ENCODE measurements at places on chromosomes 2 and 18.

GRCh38 chr2:78967294-78967693 lies 58.2 kb upstream of the REG3G start:
- DNase-seq, result no peak

DNA sequence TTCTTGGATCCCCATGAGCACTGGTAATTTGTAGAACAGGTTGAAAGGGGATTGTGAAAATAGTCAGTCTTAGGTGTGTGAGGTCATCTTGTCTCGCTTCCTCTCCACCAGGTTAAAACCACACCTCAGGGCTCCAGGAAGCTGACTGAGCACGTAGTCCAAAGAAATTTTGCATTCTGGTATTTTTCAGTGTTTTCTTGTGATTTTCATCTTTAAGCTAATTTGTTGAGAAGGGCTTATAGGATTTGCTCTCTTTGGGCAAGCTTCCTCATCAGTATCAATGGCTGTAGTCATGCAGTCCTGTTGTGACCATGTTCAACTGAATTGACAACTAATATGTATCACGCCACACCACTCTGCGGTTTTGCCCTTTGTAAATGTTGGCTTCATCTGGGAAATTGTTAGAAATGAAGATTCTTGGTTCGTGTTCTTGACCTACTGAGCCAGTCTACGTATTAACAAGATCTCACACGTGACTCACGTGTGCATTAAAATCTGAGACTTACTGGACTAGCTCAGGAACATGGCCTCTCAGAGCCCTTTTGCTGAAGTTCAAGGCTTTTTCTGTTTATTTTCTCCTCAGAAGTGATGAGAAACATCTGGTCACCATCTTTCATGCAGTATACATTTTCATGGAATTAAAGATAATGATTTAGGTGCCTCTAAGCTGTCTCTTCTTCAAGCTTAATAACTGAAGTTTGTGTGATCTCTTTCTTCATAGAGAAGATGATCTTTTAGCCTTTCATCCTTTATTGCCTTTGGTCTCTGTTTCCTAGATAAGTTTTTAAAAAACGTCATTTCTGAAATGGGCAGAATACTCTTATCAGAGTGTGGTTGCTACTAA lies 32.8 kb downstream of the FMNL2 start:
- DNase-seq, result no peak

DNA sequence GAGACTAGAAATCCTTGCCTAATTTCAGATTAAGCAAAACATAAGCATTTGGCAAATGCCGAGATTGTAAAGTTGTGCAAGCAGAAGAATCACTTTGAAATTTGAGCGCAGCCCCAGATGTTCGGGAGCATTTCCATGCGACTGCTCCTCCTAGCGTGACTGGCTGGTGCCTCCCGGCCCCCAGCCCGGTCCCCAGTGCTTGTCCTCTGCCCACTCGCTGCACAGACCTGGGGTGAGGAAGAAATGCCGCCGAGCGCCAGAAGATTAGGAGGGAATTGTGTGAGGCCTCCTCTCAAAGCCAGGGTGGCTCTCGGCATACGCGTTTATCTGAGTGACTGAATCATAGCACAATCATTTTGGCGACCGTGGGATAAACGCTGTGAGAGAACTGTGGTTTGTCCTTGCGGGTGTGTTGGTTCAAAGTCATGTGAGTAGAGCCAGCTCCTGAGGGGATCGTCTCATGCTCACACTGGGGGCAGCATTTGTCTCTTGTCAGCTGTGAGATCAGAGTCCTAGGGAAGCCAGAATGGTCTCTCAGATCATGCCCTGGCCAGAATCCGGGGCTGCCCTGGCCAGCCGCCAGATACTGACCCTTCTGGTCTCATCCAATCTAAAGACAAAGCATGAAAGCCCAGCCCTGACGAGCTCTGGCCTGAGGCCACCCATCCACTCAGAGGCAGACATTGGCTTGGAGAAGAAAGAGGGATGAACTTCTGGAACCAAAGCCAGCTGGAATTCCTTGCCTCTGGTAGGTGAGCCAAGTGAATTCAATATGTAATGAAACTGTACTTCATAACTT lies 189.3 kb downstream of the SH3RF3 start:
- peak; percentile 97 for DNase-seq

DNA sequence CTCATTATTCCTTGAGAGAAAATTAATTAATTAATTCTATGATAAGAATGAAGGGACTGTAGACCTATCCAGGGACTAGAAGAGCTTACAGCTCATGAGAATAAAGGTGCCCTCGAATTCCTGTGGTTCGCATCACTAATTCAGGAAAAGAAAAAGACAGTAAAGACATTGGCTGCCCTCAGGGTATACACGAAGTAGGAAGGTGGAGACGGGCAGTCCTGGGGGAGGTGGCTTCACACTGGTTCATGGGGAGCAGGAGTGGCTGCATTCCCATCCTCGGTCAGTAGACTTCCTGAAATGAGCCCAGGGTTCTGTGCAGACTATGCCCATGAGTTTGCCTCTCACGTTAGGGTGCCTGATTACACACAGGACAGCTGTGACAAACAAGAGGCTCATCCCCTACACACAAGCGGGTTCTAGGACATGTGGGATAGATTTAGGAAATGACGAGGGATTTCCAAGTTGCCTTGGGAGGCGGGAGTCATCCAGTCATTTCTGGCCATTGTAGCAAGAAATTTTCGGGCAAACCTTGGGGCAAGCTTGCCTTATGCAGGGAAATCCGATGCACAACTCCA lies 282.2 kb downstream of the CYP26B1 start:
- DNase-seq, result no peak

GRCh38 chr18:2979129-2979528 lies 33.8 kb downstream of the LPIN2 start:
- peak; percentile 89 for DNase-seq

- no peak for DNase-seq
Measured at GRCh38 chr2:231905026-231905425, 21.2 kb downstream of the NPPC start.

GRCh38 chr2:105361102-105361889 lies 24.0 kb downstream of the C2orf49 start:
- no peak for DNase-seq

GRCh38 chr2:207901401-207901800 lies 123.9 kb downstream of the PLEKHM3 start:
- no peak for DNase-seq

- peak; percentile 61 for DNase-seq
Measured at GRCh38 chr2:102159295-102159694, 16.7 kb downstream of the IL1R1 start.

GRCh38 chr2:139949242-139949972 lies 1169.2 kb upstream of the NXPH2 start:
- no peak for DNase-seq

DNA sequence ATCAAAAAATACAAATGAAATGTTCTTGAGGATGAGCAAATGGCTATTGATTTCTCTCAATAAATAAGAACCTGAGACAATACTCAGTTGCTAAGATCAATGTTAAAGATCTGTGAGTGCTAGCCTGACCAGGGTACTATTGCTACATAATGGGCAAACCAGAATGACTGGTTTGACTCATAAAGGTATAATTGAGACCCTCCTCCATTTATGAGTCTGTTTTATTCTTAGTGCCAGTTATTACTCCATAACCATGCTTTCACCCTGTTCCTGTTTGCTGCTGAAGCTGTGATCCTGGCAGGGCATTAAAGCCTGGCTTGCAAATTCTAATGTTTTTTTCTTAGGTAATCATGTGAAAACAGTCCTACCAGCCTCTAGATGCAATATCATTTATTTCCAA lies 56.6 kb upstream of the PPM1B start:
- no peak for DNase-seq

GRCh38 chr18:59839246-59839645 lies 60.5 kb upstream of the PMAIP1 start:
- no peak for DNase-seq

- DNase-seq, result no peak
Measured at GRCh38 chr2:241895427-241895711, 25.8 kb downstream of the RTP5 start.

GRCh38 chr2:149489452-149489851 lies 98.1 kb downstream of the MMADHC start:
- DNase-seq, result no peak

- no peak for DNase-seq
Measured at GRCh38 chr2:113061896-113062770, 3.1 kb downstream of the IL36RN start.

GRCh38 chr2:202566286-202566685 lies 68.5 kb upstream of the FAM117B start:
- peak; percentile 22 for DNase-seq

DNA sequence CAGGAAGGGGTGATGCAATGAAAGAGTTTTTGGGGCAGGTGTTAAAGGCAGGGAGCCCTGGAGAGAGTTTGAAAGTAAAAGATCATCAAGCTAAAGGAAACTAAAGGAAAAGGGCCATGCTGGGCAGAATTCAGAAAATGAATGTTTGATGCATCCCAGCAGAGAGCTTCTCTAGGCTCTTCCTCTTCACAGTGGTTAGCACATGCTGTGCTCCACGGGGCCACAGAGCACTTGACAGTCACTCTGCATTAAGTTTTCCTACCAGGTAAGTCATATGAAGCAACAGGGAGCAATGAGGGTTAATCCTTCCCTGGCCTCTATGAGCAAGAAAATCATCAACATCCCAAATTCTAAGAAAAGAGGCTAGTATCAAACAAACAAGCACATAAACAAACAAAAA lies 895.2 kb downstream of the TRIB2 start:
- DNase-seq, result no peak

GRCh38 chr2:8539743-8540551 lies 141.9 kb upstream of the ID2 start:
- DNase-seq, result no peak

DNA sequence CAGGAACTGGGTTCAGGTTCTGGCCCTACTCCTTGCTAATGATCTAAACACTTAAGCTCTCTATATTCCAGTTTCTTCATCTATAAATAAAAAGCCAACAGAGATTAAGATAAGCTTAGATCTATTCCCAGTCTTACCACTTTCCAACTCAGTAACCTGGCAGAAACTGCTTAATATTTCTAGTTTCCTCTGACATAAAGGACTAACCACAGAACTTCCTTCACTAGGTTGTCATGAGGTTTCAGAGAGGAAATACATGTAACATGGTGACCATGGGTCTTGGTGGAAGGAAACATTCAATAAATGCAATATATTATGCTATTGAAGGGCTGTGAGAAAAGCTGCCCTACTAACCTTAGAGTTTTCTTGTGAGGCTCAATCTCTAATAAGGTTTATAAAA lies 114.4 kb upstream of the PDE1A start:
- DNase-seq, result no peak

- no peak for DNase-seq
Measured at GRCh38 chr2:210623506-210623905, 67.1 kb downstream of the CPS1 start.

- no peak for DNase-seq
Measured at GRCh38 chr18:33369711-33370449, 70.6 kb downstream of the CCDC178 start.

DNA sequence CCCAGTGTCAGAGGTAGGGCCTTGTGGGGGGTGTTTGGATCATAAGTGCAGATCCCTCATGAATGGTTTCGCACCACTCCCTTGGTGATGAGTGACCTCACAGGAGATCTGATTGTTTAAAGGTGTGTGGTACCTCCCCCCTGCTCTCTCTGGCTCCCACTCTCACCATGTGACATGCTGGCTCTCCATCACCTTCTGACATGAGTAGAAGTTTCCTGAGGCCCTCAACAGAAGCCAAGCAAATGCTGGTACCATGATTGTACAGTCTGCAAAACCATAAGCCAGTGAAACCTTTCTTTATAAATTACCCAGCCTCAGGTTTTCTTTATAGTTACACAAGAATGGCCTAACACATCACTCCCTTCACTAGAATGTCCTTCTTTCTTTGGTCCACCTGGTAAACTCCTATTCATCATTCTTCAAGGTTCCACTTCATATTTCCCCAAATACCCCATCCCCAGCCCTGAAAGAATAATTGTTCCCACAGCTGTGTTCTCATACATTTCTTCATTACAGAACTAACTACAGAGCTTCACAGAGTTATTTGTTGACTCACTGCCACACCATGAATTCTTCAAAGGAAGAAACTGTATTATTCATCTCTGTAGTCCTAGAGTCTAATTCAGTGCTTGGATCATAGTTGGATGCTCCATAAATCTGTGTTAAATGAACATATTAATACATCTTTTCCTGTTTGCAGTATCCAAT lies 81.2 kb upstream of the STK17B start:
- DNase-seq, result peak; percentile 76

DNA sequence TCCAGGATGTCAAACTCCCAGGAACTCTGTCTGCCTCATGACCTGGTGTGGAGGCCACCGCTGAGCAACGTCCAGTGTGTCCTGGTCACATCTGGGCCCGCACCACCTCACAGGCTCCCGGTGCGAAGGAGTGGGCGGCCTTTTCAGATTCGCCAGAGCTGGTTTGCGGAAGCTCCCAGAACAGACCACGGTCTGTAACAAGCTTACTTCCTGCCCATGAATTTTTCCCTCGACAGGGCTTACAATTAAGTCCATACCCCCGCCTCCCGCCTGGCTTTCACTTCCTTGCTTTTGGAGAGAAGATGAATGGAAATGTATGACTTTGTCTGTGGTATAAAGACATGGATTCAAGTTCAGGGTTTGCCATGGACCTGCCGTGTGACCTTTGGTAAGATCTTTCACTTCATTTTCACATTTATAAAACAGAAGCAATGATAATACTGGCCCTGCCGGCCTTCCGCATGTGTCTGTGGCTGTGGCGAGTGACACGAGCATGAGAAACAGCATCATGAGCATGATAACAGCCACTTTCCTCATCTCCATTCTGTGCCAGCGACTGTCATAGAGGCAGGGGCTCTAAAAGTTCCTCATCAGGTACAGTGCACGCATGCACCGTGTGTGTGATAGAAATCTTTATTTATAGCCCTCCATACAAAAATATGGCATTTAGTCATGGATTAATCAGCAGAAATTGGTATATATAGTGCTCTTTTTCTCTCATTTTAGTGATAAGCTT lies 31.0 kb upstream of the KCNF1 start:
- no peak for DNase-seq

GRCh38 chr2:54838585-54839035 lies 115.1 kb downstream of the EML6 start:
- DNase-seq, result peak; percentile 81

DNA sequence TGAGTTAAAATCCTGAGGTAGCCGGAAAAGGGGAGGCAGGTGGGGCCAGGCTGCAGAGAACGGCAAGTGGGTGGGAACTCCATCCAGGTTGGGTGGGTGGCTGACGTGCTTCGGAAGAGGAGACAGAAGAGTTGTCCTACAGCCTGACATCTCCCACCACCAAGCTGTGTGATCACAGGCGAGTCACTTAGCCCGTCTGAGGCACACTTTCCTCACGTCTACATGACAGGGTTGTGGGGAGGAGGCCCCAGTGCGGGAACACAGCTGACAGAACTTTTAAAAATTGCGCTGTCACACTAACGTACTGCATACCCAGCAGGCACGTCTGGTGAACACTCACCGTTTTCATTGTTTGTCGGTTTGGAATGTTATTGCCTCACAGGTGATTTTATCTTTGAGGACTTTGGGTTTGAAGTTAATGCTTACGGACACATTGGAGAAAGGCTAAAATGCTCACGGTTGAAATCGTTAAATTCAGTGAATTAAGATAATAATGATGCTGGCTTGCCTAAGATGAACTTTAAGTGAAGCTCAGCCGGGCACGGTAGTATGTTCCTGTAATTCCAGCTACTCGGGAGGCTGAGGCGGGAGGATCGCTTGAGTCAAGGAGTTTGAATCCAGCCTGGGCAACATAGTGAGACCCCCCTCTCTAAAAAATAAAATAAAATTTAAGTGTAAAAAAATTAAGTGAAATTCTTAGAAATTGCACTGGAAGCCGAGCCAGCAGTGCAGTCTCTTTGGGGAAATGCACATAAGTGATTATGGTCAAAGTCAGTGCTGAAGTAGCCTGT lies 8.9 kb downstream of the EMILIN2 start:
- peak; percentile 22 for DNase-seq
